ENCODE measurements at places on chromosomes 5 and 9.

DNA sequence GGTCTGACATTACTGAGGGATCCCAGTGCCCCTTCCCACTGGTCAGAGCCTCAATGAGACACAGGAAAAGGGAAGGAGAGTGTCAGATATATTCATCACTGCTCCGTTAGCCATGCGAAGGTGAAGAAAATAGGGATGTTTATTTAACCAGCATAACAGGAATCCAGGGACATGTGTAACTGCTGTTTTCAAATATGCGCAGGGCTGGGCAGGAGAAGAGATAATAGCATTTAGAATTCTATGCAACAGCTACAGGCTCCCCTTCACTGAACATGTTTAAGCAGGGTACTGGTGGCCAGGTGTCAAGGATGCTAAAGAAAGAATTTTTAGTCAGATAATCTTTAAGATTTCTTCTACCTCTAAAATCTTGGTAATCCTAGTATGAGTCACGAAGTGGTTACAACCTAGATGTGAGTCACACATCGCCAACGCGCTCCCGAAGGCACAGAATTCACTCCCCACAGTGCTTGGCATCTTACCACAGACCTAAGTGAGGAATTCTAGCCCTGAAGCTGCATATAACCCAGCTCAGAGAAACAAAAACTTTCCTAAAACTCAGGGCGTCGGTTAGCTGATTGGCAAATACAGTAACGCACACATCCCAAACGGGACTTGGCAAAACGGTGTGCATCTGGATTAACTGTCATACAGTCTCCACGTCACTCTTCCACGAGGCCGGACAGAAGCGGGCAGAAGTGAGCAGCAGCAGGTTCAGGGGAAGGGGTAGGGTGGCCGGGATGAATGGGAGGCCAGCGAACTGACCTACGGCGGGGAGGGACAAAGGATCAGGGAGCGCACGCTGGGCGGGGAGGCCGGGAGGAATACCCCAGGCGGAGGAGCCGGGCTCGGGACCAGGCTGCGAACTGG, 1.1 kb downstream of the CTNNAL1 start:
- DNase-seq: peak; percentile 1

GRCh38 chr9:38347271-38347671, 45.2 kb upstream of the ALDH1B1 start:
- DNase-seq: no peak

DNA sequence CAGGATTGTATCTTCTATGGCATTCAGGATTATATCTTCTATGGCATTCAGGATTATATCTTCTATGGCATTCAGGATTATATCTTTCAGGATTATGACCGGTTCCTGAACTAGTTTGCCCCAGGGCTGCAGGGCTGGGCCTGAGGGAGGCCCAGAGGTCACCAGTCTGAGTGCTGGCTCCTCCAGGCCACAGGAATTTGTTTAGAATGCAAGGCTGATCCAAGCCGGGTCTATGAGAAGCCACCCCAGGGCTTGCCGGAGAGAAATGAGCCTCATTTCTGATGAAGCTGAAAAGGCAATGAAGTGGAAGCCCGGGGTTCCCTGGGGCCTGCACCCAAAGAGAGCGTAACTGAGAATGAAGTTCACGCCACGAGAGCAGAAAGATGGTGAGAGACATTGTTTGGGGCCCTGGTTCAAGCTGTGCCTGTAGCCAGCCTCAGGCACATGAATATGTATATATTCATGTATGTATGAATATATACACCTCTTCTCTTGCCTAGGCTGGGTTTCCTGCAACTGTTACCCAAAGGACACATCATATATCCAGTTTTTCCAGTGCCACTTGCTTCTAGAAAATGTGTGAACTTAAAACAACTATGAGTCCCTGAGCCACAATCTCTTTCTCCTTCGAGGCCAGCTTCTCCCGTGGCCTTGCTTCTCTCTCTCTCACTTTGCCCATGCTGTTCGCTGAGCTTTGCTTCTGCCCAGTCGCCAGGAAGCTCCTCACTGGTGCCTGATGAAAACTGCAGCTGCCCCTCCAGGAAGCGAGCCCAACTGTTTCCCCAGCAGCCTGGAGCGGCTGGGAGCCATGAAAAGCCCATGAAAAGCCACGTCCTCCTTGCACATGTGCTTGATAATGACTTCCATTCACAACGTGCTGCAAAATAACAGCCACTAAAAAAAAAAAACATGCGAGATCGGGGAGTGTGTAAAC, 62.3 kb downstream of the GTF3C4 start:
- no peak for DNase-seq

GRCh38 chr5:32420506-32420905, 24.0 kb downstream of the ZFR start:
- DNase-seq: no peak

DNA sequence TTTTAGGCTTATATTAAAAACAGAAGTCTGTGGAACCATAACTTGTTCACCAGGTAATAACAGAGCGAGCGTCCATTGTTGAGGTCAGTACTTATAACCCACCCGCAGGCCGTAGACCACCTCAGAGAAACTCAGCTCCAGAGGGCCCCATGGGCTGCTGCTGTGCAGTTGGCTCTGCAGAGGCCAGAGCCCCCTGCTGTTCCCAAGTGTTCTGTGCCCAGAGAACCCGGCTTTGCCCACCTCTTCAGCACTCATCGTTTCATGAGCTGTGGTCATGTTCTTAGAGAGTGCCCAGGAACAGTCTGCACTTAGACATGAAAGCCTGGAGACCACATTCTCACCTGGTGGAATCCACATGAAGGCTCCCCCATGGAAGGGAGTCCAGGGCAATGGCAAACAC, 50.4 kb upstream of the SLC2A8 start:
- no peak for DNase-seq
